ENCODE measurements at places on chromosomes 12 and 14.

DNA sequence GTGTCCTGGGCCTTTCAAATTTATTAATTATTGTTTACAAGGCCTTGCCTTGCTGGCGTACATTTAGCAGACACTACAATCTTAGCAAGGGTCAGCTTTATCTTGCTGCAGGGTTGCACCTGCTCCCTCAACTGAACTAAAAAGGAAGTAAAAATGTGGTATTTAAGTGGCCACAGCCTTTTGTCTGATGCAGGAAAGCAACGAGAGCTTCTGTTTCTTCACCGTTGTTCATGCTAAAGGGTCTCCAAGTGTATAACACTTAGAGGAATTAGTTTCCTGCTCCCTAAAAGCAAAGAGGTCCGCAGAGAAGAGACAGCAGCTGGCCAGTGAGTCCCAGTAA lies 62.8 kb upstream of the EGLN3 start:
- DNase-seq, result no peak

DNA sequence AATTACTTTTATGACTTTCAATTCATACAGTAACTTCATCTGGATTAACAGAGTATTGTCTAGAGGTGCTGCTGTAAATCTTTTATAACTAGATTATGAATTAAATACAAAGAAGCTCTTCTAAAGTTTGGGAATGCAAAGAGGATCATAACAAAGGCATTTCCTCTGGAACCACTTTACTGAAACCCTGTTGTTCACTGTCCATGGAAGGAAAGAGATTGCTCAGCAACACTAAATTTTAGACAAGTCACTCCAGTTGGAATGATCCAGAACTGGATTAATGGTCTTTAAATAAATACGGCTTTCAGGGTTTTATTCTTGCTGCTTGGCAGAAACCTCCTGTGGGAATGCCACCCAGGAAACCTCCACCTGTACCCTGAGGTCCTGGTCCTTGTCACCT lies 250.6 kb downstream of the KSR2 start:
- DNase-seq, result no peak

DNA sequence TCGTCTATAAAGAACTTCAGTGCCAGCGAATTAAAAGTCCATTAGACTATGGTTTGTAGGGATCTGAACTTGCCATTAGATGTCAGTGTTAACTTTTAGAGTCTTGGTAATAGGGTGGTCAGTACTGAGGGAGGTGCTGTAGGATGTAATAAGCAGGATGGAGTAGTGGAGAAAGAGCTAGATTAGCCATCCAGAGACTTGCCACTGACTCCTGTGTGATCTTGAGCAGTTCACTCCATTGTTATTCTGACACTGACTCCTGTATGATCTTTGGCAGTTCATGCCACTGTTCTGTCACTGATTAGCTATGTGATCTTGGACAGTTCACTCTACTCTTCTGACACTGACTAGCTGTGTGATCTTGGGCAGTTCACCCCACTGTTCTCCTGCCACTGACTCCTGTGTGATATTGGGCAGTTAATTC lies 133.6 kb downstream of the TTLL5 start:
- DNase-seq, result no peak

- no peak for DNase-seq
These were observed 124.1 kb upstream of the LGR5 start for GRCh38 chr12:71315328-71315985.

GRCh38 chr14:71001742-71002141 lies 94.5 kb downstream of the PCNX1 start:
- DNase-seq, result no peak

DNA sequence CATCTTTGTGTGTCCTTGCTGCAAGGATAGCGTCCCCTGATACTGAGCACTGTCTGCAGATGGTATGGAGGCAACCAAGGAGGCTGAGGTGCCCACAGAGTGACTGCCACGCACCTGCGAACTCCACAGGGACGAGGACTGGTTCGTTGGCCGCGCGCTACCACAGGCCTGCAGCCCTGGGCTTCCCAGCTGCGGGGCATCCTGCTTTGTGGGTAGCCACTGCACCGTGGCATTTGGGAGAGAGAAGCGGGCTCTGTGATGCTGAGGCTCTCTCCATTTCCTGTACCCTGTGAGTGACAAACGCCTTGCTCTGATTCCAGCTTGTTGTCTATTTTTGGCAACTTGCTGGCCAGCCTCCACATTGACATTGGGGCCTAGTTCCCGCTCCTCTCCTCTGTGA lies 76.3 kb downstream of the SLC15A4 start:
- no peak for DNase-seq

DNA sequence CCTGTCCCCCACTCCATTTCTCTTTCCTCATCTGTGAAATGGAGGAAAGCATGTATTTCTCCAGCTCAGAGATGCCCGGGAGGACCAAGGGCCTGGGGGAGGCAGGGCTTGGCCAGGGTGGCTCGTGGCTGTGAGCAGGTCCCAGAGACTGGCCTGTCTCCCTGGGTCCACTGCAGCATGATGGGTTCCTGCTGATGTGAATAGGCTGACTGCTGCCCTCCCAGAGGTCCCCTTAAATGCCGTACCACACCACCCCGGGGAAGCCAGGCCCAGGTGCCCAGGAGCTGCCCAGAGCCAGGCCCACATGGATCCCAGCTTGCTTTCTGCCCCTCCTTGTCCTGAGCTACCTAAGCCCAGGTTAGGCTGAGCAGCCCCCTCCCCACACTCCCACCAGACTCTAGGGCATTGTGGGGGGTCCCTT lies 158.2 kb upstream of the C14orf180 start:
- DNase-seq, result no peak

DNA sequence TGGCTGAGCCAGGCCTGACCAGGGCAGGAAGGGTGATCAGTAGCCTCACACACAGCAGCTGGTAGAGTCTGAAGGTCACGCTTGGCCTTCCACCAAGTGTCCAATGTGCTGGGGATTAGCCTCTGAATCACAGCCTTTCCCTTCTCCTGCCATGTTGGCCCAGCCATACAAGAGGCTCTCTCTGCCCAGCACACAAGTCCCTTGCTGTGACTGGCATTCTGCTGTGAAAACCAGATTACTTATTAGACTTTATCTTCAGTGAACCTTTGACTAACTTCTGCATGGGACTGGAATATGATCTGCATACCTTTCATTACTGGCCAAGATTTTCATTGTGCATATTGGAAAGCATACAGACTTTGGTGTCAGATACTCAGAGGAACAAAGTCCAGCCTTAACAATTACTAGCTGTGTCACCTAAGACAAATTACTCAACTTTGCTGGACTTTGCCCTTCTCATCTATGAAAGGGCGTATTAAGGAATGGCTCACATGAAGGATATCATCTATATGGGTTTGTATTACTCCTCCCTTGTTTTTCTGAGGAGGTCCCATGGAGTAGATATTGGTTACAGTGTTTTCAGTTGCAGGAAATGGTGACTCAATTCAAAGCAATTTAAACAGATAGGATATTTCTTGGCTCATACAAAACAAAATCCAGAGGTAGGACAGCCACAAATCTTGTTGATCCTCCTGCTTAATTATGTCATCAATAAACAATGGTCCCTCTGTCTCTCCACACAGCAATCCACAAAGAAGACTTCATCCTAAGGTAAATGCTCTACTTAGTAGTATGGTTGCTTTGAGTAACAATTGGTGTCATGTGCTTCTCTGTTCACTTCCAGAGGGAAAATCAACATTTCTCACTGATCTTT lies 99.6 kb downstream of the DYRK2 start:
- DNase-seq, result no peak

DNA sequence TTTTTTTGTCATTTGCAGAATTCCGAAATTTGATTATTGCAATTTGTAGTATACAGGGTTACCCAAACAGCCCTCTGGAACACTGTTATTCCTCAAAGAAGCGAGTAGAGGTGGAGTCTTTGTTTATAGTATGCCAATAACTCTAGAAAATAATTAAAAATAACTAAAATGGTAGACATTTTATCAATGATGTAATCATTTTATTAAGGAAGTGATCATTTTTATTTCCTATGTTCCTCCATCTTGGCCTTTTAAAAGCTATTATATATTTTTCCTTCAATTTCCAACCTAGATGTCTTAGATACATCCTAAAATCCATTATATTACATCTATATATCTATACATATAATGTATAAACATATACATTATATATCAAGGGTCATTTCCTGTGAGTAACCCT lies 106.0 kb downstream of the CCDC91 start:
- no peak for DNase-seq

DNA sequence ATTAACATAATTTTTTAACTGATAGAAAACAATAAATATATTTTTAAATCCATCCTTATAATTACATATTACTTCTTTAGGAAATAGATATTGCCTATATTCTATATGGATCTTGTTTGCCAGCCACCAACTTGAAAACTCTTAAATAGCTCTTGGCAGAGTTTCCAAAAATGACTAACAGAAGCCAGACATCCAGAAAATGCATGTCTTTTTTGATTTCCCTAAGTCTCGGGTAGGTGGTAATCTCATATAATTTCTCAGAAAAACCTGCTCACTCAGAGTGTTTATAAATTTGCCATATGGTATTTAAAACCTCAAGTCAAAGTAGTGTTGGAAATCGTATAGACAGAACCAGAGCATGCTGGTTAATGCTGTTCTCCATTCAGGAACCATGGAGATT lies 360.4 kb upstream of the FOXG1 start:
- no peak for DNase-seq

- DNase-seq, result no peak
These were observed 73.8 kb downstream of the KIAA0586 start for GRCh38 chr14:58501214-58501816.

- DNase-seq, result no peak
These were observed 56.0 kb upstream of the C14orf180 start for GRCh38 chr14:104523546-104523935.

- no peak for DNase-seq
These were observed 19.2 kb upstream of the PLEKHA5 start for GRCh38 chr12:19110221-19110940.

- DNase-seq, result no peak
These were observed 75.9 kb downstream of the RCOR1 start for GRCh38 chr14:102668291-102668873.

DNA sequence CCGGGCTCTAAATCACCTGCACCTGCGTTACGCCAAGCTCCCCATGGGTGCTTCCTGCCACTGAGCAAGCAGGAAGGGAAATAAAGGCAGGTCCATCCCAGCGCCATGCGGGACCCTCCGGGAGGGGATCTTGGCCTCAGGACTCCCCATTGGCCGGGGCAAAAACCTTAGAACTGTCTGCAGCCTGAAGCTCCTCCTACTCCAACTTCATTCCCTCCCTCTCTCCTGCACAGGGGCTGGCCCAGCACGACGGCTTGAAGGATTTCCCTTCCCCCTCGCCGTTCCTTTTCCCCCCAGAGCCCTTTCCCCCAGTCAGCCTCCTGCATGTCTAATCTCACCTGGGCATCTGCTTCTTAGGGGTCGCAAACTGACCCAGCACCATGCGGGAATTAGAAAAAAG lies 137.2 kb upstream of the NCOR2 start:
- DNase-seq, result no peak

DNA sequence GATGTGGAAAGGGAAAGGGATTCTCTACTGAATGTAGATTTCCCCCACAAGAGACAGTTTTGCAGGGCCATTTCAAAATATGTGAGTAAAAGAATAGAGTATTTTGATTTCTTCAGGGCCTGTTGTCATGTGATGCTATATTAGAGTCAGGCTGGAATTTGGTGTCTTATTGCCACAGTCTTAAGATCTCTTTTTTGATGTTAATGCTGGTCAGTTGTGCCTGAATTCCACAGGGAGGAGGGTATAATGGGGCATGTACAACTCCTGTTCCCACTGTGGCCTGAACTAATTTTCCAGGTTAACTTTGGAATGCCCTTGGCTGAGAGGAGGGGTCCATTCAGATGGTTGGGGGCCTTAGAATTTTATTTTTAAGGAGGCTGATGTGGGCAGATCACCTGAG lies 111.0 kb upstream of the MAX start:
- DNase-seq, result no peak

GRCh38 chr12:105338966-105339365 lies 8.5 kb downstream of the C12orf75 start:
- DNase-seq, result no peak

DNA sequence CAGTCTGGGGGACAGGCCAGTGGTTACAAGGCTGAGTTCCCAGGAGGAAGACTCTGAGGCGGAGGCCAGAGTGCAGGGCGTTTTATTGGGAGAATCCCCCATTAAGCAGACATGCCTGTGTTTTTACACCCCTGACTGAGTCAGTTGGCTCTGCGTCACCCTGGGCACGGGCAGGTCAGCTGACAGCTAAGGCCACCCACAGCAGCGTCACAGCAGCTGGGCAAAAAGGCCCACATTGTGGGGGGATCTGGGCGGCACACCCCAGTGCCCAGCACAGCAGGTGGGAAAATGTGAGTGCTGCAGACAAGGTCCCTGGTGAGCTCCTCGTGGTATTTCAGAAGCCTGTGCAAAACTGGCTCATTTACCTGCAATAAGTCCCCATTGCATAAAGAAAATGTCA lies 184.7 kb downstream of the AACS start:
- no peak for DNase-seq

GRCh38 chr14:54577977-54578376 lies 11.0 kb downstream of the SAMD4A start:
- no peak for DNase-seq

- DNase-seq, result no peak
These were observed 9.0 kb downstream of the ATF1 start for GRCh38 chr12:50772877-50773276.

DNA sequence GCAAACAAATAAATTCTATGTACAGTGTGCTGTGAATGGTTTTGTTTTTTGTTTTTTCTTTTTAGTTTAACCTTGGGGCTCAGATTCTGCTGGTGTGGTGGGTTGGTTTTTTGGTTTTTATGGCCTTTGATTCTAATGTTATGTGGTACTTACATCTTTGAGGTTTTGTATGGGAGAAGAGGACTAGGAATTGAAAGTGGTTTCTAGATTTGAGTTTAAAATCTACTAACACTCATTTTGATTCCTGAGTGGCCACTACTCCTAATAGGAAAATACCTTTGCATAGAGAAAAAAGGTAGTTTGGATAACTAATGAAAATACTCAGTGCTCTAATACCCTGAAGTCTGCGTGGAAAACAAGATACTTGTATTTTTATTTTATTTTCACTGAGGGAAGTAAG lies 137.7 kb downstream of the MON2 start:
- no peak for DNase-seq

GRCh38 chr14:104882325-104882973 lies 17.4 kb downstream of the CEP170B start:
- DNase-seq, result no peak

- no peak for DNase-seq
These were observed 9.2 kb downstream of the DDIT3 start for GRCh38 chr12:57511161-57511560.

DNA sequence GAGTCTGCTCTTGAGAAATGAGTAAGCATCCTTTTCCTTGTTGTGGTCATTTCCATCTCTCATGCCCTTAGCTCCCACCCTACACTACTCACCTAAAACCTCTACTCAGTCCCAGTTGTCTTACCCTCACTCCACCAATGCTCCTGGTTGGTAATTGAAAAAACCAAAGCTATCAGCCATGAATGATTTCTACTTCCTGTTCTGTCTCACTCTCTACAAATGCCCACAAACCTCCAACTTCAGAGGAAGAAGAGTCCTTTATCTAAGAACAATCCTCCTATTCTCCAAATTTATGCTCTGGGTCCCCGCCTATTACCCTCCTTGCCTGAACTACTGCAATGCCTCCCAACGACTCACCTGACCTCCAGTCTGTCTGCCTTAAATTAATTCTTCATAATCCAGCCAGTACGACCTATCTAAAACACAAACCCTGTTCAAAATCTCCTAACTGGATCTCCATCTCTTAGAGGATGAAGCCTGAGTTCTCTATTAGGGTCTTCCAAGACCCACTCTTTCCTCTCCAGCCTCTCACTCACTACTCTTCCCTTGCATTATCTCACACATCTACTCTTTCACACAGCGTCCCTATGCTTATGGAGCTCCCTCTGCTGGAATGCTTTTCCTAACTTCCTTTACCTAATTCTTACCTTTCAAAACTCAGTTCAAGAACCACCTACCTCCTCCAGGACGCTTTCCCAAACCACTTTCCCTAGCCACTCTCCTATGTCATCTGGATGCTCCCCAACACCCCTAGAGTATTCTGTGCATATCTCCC lies 2.2 kb downstream of the DHRS1 start:
- no peak for DNase-seq

Measured in nucleus accumbens (tissue), 56 donors.